ENCODE measurements at places on chromosomes 3 and 15.

DNA sequence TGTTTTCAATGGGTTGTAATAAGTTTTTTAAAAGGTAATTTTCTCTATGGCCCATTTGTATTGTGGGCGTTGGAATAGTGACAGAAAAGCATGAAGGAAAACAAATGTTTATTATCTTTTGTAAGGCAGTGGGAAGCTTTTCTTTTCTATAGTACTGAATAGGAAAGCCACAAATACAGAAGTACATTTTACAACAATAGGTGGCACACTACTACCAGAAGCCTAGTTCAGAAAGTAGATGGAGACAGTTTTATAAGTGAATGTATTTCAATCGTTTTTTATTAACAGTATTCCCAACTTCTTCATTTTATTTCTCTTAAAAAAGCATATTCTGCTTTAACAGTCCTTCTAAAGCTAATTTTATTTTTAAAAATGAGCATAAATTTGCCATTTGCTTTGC, 296.7 kb downstream of the PTPRG start:
- DNase-seq, result no peak

GRCh38 chr3:55859305-55859704, 372.2 kb upstream of the WNT5A start:
- DNase-seq, result no peak

- no peak for DNase-seq
Measured at GRCh38 chr15:91508633-91509032, 344.9 kb upstream of the SLCO3A1 start.

DNA sequence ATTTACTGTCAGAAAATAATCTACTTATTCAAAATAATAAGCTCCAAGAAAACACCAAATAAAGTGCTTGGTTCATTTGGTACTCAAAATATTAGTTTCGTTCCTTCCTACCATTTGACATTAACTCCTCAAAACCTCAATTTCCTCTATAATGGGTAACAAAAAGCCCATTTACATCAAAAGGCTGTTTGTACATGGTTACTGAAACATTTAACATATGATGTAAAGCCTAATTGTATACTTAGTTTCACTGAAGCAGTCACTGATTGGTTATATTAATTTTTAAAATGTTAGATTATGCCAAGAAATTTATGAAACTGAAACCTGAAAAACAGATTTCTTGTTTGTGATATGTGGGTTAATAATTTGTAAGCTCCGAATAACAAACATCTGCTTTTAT, 14.7 kb downstream of the XRN1 start:
- no peak for DNase-seq

- no peak for DNase-seq
Measured at GRCh38 chr3:194465246-194465645, 21.6 kb downstream of the ATP13A3 start.

- no peak for DNase-seq
Measured at GRCh38 chr3:130849091-130849552, 44.8 kb upstream of the ATP2C1 start.

DNA sequence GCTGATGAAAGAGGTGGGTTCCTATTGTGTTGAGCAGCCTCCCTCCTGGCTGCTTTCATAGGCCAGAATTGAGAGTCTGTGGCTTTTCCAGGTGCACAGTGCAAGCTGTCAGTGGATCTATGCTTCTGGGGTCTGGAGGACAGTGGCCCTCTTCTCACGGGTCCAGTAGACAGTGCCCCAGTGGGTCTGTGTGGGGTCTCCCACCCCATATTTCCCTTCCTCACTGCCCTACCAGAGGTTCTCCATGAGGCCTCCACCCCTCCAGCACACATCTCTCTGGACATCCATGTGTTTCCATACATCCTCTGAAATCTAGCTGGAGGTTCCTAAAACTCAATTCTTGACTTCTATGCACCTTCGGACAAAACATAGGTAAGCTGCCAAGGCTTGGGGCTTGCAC, 201.2 kb downstream of the FAM43A start:
- DNase-seq, result no peak
